Eye (tissue), 1 donor: ENCODE measurements at places on chromosomes 7 and 10.

DNA sequence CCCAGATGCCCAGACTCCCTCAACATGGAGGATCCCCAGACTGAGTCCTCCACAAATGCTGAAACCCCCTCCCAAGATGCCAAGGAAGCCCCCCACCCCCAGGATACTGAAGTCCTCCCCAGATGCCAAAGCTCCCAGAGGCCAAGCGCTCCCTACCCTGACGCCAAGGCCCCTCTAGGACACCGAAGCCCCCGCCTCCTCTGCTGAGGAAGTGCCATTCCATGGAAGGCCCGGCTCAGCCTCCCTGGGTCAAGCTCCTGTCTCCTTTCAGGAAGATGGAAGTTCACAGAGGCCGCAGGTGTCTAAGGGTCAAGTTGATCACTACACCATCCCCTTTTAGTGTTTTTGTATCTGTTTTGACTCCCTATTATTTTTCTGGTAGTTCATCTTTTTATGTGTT, 606.8 kb downstream of the DNAJB6 start:
- DNase-seq: no peak

- no peak for DNase-seq
These were observed 98.7 kb downstream of the PROSER2 start for GRCh38 chr10:11921800-11922392.

GRCh38 chr7:27115221-27116026, 12.9 kb upstream of the HOXA2 start:
- peak; percentile 57 for DNase-seq

GRCh38 chr7:45211066-45211465, 53.5 kb downstream of the RAMP3 start:
- no peak for DNase-seq

- no peak for DNase-seq
These were observed 30.2 kb upstream of the CARD11 start for GRCh38 chr7:3073763-3074458.

GRCh38 chr7:128714701-128715495, 24.3 kb upstream of the CALU start:
- DNase-seq: no peak

GRCh38 chr7:19899529-19899928, 126.1 kb upstream of the TMEM196 start:
- DNase-seq: peak; percentile 42

- no peak for DNase-seq
These were observed 25.1 kb downstream of the POLL start for GRCh38 chr10:101563007-101563406.

DNA sequence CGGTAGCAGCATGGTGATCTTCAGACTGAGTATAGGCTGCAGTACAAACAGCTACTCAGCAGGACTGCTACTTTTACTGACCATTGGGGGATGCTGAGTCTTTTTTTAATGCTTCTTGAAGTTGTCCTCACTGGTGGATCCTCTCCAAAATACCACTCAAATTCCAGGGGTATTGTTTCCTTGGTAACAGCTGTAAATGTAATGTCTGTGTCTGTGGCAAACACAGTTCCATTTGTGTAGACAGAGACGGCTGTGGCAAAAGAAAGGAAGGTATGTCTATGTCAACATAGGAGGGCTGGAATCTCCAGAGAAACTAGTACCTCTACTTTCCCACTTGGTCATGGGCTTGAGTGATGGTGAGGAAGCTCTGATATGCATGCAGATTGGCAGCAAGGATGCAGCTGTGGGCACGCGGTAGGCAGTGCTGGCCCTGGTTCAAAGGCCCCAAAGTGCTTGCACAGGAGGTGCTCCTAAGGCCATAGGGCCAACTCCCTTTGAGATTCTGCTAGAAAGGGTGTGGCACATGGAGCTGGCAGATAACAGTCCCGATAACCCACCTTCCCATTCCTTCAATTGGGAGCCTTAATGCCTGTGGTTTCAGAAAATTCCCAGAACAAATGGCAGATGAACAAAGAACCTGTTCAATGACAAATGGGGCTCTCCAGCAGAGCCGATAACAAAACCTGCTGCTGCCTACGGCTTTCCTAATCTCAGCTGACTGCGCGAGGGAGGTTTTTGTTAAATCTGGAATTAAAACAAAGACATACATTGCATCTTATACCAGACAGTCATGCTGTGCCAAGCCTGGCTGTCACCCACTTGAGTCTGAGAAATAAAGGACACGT, 43.0 kb downstream of the PKD1L1 start:
- DNase-seq: no peak

- peak; percentile 28 for DNase-seq
These were observed 71.1 kb downstream of the FIGNL1 start for GRCh38 chr7:50379082-50379481.

- no peak for DNase-seq
These were observed 550.3 kb downstream of the GRM8 start for GRCh38 chr7:126702242-126703016.

- no peak for DNase-seq
These were observed 130.6 kb downstream of the TCERG1L start for GRCh38 chr10:131180740-131181415.

- DNase-seq: no peak
These were observed 386.9 kb downstream of the HTR7 start for GRCh38 chr10:90470966-90471365.
